ENCODE measurements at places on chromosomes 5 and 9.

DNA sequence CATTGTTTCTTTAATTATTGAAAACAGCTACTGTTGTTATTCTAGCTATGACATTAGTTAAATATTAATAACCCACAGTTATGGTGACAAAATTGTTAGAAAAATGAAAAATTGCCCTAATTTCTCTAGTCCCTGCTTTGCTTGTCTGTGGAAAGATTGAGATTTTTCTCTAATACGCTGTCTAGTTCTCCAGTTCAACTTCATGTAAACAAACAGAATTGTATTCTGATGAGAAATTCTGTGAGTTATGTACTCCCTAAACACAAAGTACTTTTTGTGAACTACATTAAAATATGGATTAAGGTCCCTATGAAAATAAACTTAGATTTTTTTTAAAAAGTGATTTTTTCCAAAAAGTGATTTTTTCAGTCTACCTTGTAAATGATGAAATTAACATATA, 8.7 kb downstream of the SLF1 start:
- DNase-seq = no peak

GRCh38 chr5:66517351-66517750, 78.8 kb upstream of the MAST4 start:
- DNase-seq = no peak

DNA sequence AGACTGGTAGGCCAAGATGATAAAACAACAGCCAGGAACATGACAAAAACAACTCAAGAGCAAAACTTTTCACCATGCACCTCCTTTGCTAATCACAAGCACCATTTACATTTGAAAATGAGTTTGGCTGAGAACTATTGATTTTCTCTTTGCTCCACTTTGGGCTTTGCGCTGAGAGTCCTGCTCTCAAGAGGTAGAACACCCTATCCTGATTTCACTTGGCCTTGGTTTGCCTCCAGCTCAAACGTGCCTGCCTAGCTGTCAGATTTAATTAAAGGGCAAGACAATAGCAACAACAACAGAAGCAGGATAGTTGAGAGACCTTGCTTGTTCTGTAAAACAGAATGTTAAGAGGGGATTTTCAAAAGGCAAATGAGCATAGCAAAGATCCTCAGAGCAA, 128.2 kb upstream of the ASTN2 start:
- no peak for DNase-seq

GRCh38 chr9:36151316-36152210, 15.0 kb downstream of the GLIPR2 start:
- DNase-seq = no peak

DNA sequence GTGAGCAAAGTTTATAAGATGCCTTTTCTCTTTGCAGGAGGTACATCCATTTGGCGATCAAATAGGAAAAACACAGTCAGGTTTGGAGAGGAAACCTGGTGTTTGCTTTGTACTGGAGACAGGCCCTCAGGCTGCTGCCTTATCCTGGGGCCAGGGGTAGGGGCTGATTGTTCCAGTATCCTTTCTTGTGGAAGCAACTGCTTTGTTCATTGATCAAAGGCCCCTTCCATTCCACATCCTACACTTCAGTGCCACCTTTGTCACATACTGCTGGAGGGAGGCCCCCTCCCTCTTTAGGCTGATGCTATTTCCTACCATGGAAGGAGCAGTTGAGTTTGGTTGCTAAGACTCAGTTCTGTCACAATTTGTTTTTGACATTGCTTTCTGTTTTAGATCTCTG, 778.1 kb downstream of the TLR4 start:
- DNase-seq = no peak

DNA sequence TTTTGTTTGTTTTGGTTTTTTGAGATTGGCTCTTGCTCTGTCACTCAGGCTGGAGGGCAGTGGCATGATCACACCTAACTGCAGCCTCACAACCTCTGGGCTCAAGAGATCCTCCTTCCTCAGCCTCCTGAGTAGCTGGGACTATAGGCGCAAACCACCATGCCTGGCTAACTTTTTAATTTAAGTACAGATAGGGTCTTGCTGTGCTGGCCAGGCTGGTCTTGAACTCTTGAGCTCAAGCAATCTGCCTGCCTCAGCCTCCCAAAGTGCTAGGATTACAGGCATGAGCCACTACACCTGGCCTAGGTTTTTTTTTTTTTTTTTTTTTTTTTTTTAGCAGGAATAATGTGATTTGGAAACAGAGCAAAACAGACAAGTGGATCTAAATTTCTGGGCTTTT, 37.6 kb downstream of the MARCHF6 start:
- no peak for DNase-seq

DNA sequence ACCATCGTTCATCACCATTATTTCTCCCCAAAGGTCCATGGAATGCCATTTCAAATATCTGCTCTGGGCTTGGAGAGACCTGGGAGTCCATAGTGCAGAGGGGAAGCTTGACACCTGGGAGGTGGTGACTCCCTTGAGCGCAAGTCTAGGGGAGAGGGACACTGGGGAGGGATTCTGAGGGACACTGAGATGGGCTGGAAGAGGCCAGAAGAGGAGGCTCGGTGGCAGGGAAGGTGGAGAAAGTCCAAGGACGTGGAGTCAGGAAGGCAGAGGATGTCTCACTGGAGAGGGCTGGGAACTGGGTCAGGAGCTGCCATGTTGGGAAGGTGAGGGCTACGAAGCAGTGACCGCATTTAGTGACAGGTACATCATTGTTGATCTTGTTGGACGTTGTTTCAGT, 160.3 kb upstream of the MVB12B start:
- no peak for DNase-seq

GRCh38 chr5:176904276-176904675, 5.1 kb upstream of the HK3 start:
- DNase-seq = no peak
